ENCODE measurements at places on chromosomes 13 and 19.

- DNase-seq: no peak
Observed at GRCh38 chr13:91498298-91498697, 99.9 kb downstream of the GPC5 start.

GRCh38 chr19:34555447-34555846, 73.9 kb downstream of the WTIP start:
- no peak for DNase-seq

GRCh38 chr13:75411924-75412537, 69.9 kb downstream of the TBC1D4 start:
- no peak for DNase-seq

- DNase-seq: peak; percentile 76
Observed at GRCh38 chr19:664913-665443, 2.0 kb upstream of the RNF126 start.

GRCh38 chr13:75410207-75410606, 71.8 kb downstream of the TBC1D4 start:
- DNase-seq: no peak

- no peak for DNase-seq
Observed at GRCh38 chr19:39154100-39154628, 28.6 kb downstream of the PAK4 start.

DNA sequence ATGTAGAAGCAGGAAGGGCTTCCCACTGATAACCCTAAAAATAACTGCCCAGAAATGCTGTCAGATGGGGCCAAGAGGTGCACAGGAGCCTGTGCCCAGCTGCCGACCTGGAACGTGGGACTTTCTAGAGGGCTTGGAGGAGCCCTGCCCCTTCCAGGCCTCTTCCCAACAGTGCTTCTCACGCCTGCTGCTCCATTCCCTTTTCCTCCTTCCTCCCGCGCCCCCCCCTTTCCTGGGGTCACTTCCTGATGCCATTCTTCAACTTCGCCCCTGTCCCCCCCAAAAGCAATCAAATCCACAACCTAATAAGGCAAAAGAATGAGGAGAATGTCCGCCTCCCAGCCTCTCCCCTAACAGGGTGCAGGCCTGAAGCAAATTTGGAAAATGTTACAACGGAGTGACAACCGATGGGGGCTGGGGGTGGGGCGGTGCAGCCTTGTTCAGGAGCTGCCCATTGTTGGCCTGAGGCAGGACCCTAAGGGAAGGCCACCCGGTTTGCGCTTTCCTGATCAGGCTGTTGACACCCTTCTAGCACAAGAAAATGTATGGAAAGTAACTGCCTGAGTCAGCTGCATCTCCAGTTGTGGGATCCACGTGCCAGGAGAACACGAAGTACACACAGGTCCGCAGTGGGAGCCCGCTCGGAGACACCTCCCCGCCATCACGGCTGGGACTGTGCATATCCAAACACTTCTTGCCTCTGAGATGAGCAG, 18.7 kb downstream of the ACTN4 start:
- no peak for DNase-seq

- peak; percentile 28 for DNase-seq
Observed at GRCh38 chr19:51327066-51328001, 14.6 kb downstream of the VSIG10L start.

GRCh38 chr19:6734096-6734696, 3.2 kb downstream of the GPR108 start:
- DNase-seq: no peak

DNA sequence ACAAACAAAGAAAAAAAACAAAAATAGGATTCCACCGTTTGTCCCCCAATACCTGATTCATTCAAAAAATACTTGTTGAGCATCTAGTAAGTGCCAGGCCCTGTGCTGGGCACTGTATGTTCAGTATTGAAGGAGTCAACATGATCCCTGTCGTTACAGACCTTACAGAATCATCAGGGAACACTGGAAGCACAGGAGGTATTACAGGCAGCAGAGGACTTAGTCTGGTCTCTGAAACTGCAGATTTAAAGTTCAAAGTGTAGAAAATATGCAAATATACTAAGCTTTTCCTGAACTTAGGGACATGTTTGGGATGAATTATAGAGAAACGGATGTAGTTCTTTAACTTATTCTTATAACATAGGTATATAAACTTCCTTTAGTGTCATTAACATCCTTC, 160.7 kb upstream of the RFC3 start:
- DNase-seq: no peak

GRCh38 chr13:27250833-27251165, 559 bp upstream of the RPL21 start:
- DNase-seq: no peak

DNA sequence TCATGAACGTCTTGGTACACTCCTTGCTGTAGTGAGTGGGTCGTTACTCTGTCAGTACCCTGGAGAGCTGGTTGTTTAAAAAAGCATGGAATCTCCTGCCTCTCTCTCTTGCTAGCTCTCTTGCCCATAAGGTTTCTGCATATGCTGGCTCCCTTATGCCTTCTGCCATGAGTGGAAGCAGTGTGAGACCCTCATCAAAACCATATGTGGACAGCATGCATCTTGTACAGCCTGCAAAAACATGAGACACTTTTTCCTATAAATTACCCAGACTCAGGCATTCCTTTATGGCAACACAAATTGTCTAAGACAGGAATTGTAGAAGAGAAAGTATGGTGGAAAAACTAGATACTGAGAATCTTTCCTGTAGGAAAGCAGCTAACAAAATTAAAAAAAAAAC, 516.3 kb downstream of the SLITRK6 start:
- no peak for DNase-seq

All from activated T-cell treated with anti-CD3 and anti-CD28 coated beads for 1 hour (primary cell).